Right cardiac atrium (tissue), 5 donors: ENCODE measurements at places on chromosomes 4 and X. TPM values are rescaled to one million over a fixed set of nuclear protein-coding genes. Genes with fewer than 3 reads are reported as not detected.

The TSPAN6 gene
- total RNA-seq, result 6.2 TPM

The SLBP gene
- total RNA-seq, result 13.4 TPM

The CTAG2 gene
- not detected for total RNA-seq

The IL1RAPL1 gene
- 2.0 TPM for total RNA-seq

The CITED1 gene
- 0.74 TPM for total RNA-seq

The CXCL3 gene
- 1.9 TPM for total RNA-seq

The VAMP7 gene
- 18.3 TPM for total RNA-seq

The NWD2 gene
- total RNA-seq, result 0.39 TPM

The AFP gene
- total RNA-seq, result not detected

The ASB9 gene
- 1.6 TPM for total RNA-seq

The HPGD gene
- 0.86 TPM for total RNA-seq

The AMTN gene
- total RNA-seq, result not detected

The PWWP3B gene
- 9.3 TPM for total RNA-seq

The YTHDC1 gene
- 58.5 TPM for total RNA-seq

The SUPT20HL1 gene
- not detected for total RNA-seq

The PPEF1 gene
- total RNA-seq, result 1.0 TPM

The NAT8L gene
- 2.9 TPM for total RNA-seq

The DTHD1 gene
- not detected for total RNA-seq

The GJB1 gene
- total RNA-seq, result not detected

The CTPS2 gene
- total RNA-seq, result 6.8 TPM

The STBD1 gene
- 31.9 TPM for total RNA-seq

The GABRQ gene
- not detected for total RNA-seq

The NHSL2 gene
- 6.6 TPM for total RNA-seq

The NXF2 gene
- not detected for total RNA-seq

The USP26 gene
- total RNA-seq, result not detected

The MAGED4B gene
- total RNA-seq, result 4.3 TPM

The RNF128 gene
- total RNA-seq, result 1.1 TPM

The GAGE2A gene
- total RNA-seq, result not detected

The CENPVL1 gene
- not detected for total RNA-seq

The GLRA2 gene
- not detected for total RNA-seq

The AVPR2 gene
- total RNA-seq, result 1.6 TPM

The P2RY10 gene
- total RNA-seq, result not detected

The NUDT11 gene
- total RNA-seq, result 0.20 TPM

The XAGE1A gene
- not detected for total RNA-seq

The ETDB gene
- not detected for total RNA-seq

The VGLL1 gene
- not detected for total RNA-seq

The GPR119 gene
- not detected for total RNA-seq

The IBSP gene
- total RNA-seq, result not detected

The TEC gene
- total RNA-seq, result 3.7 TPM

The BTK gene
- total RNA-seq, result 1.6 TPM

The ZNF674 gene
- total RNA-seq, result 3.2 TPM

The RAB33A gene
- 21.9 TPM for total RNA-seq

The FGFR3 gene
- 17.5 TPM for total RNA-seq

The PDE5A gene
- 11.8 TPM for total RNA-seq

The P2RY4 gene
- not detected for total RNA-seq

The STK26 gene
- 2.2 TPM for total RNA-seq
